ENCODE measurements at places on chromosomes 13 and 19. TPM values are rescaled to one million over a fixed set of nuclear protein-coding genes. Genes with fewer than 3 reads are reported as not detected.

DNA sequence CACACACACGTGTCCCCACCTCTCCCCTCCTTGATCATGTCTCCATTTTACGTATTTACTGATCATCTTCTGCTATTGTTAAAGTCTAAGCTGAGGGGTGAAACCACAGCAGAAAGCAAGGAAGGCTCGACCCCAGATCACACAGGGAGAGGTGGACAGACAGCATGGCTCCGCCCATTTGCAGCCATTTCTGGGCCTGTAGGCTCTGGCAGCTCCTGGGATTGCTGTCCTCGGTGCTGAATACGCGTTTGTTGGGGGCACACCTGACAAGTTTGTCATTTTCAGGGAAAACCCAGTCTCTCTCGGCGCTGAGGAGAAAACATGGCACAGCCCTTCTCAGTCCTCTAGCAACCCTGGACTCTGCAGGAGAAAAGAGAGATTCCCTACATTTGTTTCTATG is 8.0 kb downstream of the TMEM86B start:
- H3K27ac ChIP-seq, result peak overlapping the region; percentile 2
- DNase-seq, result no peak

GRCh38 chr13:40581277-40581579 is 85.2 kb downstream of the FOXO1 start:
- no peak overlapping the region for H3K27ac ChIP-seq
- peaks cover 78% of the 10 kb centered on the region for H3K4me1 ChIP-seq
- H3K36me3 ChIP-seq, result no peaks in the 10 kb centered on the region
- H3K4me3 ChIP-seq, result no peak overlapping the region
- H3K27me3 ChIP-seq, result peaks cover 4% of the 10 kb centered on the region

- no peak overlapping the region for H3K4me3 ChIP-seq
- H3K27me3 ChIP-seq, result no peaks in the 10 kb centered on the region
- H3K4me1 ChIP-seq, result peaks cover 9% of the 10 kb centered on the region
- no peaks in the 10 kb centered on the region for H3K36me3 ChIP-seq
- H3K27ac ChIP-seq, result no peak overlapping the region
Observed at GRCh38 chr19:19115954-19116353, 22.3 kb downstream of the TMEM161A start.

Gene SLC5A5
- 1.4 TPM for polyA plus RNA-seq

Gene DACH1
- 0.72 TPM for polyA plus RNA-seq

Gene CALR3
- not detected for polyA plus RNA-seq

Gene PSG6
- polyA plus RNA-seq, result not detected
